ENCODE measurements at places on chromosomes 11 and 22. TPM values are rescaled to one million over a fixed set of nuclear protein-coding genes. Genes with fewer than 3 reads are reported as not detected.

Gene MS4A8
- total RNA-seq: not detected

GRCh38 chr11:36672815-36673450, 74.9 kb upstream of the RAG2 start:
- DNase-seq: no peak

DNA sequence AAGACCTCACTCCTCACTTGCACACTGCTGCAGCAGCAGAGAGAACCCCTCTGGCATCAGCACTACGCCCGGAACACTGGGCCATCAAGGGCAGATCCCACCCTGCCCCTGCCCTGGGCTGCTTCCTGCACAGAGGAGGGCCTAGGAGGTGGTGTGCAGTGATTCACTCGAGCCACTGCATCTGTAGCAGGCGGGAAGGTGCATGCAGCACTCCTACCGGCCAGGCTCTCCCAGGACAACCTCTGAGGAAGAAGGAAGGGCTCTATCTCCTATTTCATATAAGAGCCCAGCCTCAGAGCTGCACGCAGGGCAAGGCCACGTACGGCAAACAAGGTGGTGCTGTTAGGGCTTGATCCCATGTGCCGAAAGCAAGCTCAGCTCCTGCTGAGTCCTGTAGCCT, 14.2 kb downstream of the RANGAP1 start:
- no peak for DNase-seq

GRCh38 chr11:114989536-114989935, 311.2 kb downstream of the NXPE2 start:
- DNase-seq: no peak

- no peak for DNase-seq
Observed at GRCh38 chr11:128610721-128611617, 23.6 kb upstream of the ETS1 start.

Gene SNX32
- total RNA-seq: not detected

Gene CCDC88B
- 15.1 TPM for total RNA-seq

- no peak for DNase-seq
Observed at GRCh38 chr22:33224841-33225240, 166.7 kb upstream of the SYN3 start.

Gene MTMR2
- 41.6 TPM for total RNA-seq

- DNase-seq: peak; percentile 79
Observed at GRCh38 chr11:75562048-75562835, at the start of gene SERPINH1. TSS of gene SERPINH1 (plus strand) at chr11:75562253. CDS start at chr11:75566350, 4,097 bp downstream.

Data from PC-9 (cell line).